ENCODE measurements at places on chromosomes 6 and 20.

GRCh38 chr20:60008130-60008808 lies 50.0 kb downstream of the CDH26 start:
- DNase-seq, result no peak

DNA sequence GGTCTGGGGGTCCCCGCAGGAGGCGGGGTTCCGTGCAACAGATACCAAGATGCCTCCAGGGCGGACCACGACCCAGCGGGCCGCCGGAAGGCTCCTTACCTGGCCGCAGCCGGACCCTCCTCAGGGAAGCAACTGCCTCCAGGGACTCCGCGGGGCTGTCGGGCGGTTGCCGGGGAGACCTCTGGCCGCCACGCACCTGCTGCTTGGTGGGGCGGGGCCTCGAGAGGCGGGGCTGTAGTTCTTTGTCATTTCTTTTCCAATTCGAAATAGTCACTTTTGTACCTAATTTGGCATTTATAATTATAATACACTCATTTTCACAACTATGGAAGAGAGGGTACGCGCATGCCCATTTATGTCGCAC lies 647 bp downstream of the AK9 start:
- no peak for DNase-seq

- DNase-seq, result no peak
Measured at GRCh38 chr6:7144872-7145584, 37.3 kb downstream of the RREB1 start.

DNA sequence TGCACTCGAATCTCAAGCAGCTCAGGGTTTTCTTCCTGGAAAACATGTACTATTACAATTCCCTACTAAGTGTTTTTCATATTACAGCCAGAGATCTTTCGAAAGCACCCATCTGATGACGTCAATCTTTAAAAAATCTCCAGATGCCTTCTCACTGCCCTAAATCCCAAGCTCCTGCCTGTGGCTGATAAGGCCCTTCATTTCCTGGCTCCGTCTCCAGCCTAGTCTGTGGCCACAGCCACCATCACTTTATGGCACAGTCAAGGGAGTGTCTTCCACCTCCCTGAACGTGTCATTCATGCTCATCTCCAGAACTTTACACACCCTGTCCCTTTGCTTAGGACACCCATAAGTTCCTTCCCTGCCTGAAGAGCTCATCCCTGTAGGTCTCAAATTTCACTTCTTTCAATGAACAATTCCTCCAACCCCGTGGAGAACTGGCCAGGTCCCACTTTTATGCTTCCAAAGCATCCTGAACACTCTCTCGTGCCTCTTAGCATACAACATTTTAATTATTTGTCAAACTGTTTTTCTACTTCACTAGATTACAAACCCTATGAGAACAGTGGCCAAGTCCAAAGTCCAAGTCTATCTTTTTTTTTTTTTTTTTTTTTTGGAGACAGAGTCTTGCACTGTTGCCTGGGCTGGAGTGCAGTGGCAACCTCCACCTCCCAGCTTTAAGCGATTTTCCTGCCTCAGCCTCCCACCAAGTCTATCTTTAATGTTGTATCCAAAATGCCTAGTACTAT lies 106.1 kb upstream of the AGPAT4 start:
- DNase-seq, result no peak

DNA sequence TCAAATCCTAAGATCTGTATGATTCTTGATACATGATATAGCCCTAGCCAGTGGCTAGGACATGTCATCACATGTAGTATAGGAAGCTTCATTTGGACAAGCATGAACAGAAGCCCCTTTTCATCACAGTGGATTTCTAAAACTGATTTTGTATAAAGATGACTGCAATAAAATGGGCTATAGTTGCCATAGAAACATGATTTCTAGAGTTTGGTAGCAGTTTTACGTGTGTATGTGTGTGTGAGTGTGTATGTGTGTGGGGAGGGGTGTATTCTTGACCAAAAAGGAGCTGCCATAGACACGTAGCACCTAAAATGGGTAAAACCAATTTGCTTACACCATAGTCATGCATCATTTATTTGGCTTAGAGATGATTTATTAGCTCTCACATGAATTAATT lies 200.5 kb upstream of the CNR1 start:
- no peak for DNase-seq

DNA sequence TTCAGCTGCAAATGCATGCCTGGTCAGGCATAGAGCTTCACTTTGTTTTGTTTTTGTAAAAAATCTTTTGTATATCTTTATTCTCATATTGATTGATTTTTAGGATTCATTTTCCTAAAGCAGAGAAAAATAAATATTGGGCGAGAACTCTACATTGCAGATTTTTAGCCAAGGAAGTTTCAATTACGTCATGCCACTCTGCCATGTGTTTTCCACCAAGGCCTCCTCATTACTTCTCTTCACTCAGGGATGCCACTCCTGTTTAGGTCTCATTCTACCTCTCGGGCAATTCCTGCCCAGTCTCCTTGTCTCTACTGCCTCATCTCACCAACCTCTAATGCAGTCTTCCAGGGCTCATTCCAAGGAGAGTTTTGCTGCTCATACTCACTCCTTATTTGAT lies 497.3 kb upstream of the SPTLC3 start:
- DNase-seq, result no peak

- peak; percentile 40 for DNase-seq
Measured at GRCh38 chr20:8853805-8854338, 215.0 kb upstream of the PLCB4 start.

Data from NCI-H2081 treated with DMSO at 0.1 percent for 48 hours (cell line).